DMS79 (cell line): ENCODE measurements at places on chromosomes 4 and X.

- DNase-seq: no peak
These were observed 72.2 kb downstream of the ANAPC4 start for GRCh38 chr4:25449270-25449669.

DNA sequence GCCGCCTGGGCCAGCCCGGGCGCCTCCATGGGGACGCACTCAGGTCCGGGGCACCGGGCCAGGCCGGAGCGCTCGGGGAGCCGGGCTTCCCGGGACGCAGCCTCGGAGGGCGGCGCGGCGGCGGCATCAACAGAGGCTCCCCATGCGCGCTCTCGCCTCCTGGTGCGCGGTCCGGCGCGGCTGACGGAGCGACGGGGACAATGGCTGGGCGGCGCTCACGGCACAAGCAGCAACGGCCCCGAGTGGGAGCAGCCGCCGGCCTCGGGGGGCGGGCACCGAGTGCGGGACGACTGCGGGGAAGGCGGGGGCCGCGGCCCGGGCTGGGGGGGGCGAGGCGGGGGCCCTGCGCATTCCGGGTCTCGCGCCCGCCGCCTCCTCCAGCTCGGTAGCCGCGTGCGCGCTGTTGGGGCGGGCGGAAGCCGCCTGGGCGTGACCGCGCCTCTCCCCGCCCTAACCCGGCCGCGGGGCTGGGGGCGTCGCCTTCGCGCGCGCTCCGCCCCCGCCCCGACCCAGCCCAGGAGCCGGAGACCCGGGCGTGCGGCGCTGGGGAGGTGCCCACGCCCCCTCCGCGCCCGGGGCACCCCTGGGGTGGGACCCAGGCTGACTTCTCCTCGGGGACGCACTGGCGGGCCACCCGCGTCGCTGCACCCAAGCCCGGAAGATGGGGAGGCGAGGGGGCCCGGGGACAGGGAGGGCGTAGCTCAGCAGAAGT is at the start of gene PRKX:
Gene PRKX, minus strand, starts transcription at position 425 of the 712 bp plus-strand sequence. Its CDS starts 396 bp downstream, at position 29.
- no peak for DNase-seq

DNA sequence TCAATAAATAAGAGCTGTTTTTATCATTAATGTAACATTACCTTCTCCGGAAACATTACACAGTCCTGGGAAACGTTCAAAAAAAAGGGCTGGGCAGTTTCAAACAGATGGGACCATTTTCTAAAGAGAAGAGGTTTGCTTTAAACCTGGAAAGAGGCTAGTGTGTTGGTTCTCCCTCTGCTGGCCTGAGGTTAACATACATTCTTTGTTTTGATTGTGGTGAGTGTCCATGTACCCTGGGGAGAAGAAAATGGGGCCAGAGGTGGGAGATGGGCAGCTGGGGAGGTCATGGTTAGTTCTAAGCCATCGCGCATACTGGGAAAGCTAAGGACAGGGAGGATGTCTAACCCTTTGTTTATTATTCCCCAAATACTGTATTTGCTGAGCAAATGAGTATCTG is 194.7 kb downstream of the CPEB2 start:
- DNase-seq: no peak

DNA sequence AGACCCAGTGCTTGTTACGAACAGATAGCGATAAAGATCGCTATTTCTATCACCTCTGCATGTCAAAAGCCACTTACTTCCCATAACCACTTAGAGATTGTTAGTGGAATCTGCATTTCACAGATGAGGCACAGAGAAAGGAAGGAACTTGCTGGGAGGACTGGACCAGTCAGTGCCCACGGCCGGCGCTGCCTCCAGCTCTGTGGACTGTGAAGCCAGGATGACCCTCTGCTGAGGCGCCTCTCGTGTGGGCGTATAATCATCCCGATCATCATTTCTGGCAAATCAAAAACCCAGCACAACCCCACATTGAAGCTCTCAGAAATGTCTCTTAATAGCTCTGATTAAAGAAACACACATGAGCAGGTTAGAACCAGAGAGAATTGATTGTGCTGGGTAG is 61.5 kb upstream of the ADRA2C start:
- no peak for DNase-seq

GRCh38 chr4:141587897-141588296 is 48.5 kb upstream of the IL15 start:
- no peak for DNase-seq

DNA sequence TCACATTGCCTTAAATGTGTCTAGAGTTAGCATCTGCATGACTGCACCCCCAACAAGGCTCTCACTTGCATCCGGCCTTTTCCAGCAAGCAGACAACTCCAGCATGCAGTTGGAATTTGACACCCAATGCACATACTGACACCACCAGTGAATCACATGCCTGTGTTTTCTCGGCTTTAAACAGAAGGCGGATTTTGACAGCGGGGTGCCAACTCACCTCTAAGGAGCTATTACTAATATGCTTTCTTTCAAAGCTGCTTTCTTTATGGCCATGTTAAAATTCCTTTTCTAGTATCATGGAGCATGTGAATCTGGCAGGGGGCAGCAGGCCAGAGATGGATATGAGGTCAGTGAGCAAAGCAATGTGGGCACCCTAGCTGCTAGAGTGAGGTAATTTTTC is 78.0 kb upstream of the CLNK start:
- no peak for DNase-seq

GRCh38 chr4:76590798-76591281 is 155.8 kb downstream of the SHROOM3 start:
- DNase-seq: no peak

DNA sequence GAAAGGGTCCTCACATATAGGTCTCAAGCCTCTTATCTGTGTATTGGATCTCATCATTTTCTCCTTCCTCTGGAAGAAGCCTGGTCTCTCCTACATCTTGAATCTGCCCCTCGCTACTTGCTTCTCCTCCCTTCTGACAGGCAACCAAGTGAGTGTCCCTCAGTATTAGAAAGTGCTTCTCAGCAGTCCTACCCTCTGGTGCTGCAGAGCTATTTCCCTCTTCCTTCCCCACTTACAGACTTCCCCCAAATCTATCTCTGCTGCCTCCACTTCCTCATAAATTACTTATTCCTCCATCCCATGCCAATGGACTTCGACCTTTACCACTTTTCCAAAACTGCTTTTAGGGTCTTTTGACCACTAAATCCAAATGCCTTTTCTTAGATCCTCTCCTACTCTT is 129.1 kb upstream of the NAP1L5 start:
- no peak for DNase-seq

DNA sequence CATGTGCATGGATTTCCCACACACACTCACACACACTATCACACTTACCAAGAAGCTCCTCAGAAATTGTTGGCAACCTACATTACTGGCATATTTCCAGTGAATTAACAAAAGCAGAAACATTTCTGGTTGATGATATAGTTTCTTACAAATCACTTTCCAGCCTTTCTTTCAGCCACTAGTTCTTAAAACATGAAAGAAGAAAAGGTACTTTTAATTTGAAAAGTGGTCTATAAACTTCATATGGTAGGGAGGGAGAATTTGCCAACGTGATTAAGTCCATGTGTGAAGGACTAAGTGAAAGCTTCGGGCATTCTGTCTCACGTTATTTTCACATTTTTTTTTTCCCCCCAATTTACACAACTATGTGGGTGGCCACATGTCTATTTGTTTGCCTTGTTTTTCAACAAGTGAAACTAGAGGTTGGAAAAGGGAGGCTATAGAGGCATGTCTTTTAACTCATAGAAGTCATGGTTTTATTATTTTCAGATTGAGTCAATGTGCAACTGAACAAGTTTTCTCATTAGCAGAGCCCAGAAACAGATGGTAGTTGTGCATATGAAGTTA is 832.1 kb upstream of the INTU start:
- no peak for DNase-seq

DNA sequence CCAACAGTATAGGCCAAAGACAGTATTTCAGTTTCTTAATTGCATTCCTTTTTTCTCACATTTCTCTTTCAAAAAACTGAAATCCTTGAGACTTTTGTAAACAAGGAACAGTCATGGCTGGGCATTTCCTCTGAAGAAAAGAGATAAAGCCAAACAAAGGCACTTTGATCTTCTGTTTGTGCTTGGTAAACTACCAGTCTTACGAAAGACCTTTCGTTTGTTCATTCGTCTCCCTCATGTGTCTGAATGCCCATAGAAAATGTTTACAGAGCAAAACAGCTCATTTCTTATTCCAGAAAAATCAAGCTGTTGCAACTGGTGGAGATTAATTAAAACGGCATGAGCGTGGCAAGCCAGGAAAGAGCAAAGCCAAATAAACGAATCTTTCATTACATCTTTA is 178.0 kb downstream of the GASK1B start:
- DNase-seq: no peak

DNA sequence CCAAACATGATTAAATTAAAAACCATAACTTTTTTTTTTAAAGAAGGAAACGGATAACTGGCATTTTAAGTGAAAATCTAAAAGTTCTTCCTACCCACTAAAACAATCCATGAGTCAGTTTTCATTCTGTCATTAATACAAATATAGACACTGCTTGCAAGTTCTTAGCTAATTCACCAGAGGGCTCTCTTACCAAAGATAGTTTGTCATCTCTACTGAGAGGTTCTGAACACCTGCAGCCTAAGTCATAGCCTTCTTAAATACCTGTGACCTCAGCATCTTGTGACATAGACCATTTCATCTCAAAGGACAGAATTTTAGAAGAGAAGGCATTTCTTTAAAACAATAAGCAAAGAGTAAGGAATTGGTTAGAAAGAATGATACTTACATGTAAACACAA is 65.3 kb upstream of the FAM120C start:
- DNase-seq: no peak
